Activated CD4-positive, alpha-beta T cell treated with anti-CD3 and anti-CD28 coated beads, Interleukin-2, amount 10 ng/mL, durations not matched to agents 7 days and 5 days (primary cell): ENCODE measurements at places on chromosomes 12 and 14. TPM values are rescaled to one million over a fixed set of nuclear protein-coding genes. Genes with fewer than 3 reads are reported as not detected.

STAC3 gene
- 5.1 TPM for total RNA-seq

KCNJ8 gene
- total RNA-seq, result not detected

TPPP2 gene
- total RNA-seq, result not detected

SRRM4 gene
- not detected for total RNA-seq

PLEKHA5 gene
- 5.1 TPM for total RNA-seq

CLEC4C gene
- not detected for total RNA-seq

ACVRL1 gene
- total RNA-seq, result not detected

KRT78 gene
- total RNA-seq, result not detected

AMDHD1 gene
- total RNA-seq, result 1.4 TPM

DNA sequence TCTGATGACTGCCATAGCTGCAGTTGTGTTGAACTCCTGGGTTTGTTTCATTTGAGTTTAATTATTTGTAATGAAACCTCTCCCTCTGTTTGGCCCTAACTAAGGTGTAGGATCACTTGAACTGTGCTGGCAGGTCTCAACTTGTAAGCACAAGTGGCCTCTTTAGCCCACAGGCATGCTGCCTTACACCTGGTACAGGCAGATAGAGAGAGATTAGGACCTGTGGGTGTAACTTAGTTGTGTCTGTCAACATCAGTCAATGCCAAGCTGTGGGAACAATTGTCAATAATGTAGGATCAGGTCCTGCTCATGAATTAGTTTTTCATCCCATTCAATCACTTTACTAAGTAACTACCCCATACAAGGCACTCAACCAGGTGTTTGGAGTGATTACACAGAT is 263.0 kb upstream of the G2E3 start:
- no peak for DNase-seq

DNA sequence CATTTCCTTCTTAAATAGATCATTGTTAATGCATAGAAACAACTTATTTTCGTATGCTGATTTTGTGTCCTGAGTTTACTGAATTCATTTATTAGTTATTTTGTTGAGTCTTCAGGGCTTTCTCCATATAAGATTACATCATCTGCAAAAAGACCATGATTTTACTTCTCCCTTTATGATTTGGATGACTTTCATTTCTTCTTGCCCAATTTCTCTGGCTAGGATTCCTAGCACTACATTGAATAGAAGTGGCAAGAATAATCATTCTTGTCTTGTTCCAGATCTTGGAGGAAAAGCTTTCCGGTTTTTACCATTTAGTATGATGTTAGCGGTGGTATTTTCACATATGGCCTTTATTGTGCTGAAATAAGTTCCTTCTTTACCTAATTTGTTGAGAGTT is 303.0 kb upstream of the RTL1 start:
- DNase-seq, result no peak

GRCh38 chr14:101504096-101504948 is 57.0 kb upstream of the DIO3 start:
- no peak for DNase-seq

DNA sequence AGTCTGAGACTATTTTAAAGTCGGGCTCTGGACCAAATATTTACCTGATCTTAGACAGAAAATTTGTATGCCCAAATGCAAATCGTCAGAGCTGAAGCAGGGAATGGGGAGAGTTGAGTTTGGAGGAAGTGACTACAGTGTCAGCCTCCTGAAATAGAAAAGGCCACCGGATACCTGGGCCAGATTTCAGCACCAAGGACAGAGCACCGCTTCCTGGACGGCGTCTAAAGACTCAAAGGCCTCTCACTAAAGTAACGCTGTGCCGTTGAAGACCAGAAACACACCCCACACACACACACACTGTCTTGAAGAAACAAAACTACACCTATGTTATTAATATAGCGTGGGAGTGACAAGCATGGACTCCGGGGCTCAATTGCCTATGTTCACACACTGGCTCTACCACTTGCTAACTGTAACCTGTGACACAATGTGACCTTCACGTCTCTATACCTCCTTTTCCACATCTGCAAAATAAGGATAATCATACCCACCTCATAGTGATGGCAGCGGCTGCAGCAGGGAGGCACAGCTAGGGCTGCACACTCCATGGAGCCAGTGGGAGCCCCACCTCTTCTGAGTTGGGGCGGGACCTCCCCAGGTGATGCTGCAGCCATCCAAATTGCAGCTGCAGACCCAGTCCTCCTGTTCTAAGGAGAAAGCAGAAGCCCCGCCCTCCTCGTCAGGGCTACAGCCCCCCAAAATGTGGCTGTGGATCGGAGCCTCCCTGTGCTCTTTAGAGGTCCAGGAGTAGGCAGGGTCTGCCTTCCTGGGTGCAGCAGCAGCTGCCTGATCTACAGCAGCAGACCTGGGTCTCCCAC is 35.6 kb downstream of the KRT76 start:
- peak; percentile 80 for DNase-seq

- no peak for DNase-seq
Observed at GRCh38 chr14:55909879-55910278, 208.3 kb upstream of the PELI2 start.

GRCh38 chr14:94059998-94060397 is 21.0 kb downstream of the DDX24 start:
- DNase-seq, result no peak

GRCh38 chr12:130715150-130715997 is 725 bp downstream of the RIMBP2 start:
- no peak for DNase-seq

DNA sequence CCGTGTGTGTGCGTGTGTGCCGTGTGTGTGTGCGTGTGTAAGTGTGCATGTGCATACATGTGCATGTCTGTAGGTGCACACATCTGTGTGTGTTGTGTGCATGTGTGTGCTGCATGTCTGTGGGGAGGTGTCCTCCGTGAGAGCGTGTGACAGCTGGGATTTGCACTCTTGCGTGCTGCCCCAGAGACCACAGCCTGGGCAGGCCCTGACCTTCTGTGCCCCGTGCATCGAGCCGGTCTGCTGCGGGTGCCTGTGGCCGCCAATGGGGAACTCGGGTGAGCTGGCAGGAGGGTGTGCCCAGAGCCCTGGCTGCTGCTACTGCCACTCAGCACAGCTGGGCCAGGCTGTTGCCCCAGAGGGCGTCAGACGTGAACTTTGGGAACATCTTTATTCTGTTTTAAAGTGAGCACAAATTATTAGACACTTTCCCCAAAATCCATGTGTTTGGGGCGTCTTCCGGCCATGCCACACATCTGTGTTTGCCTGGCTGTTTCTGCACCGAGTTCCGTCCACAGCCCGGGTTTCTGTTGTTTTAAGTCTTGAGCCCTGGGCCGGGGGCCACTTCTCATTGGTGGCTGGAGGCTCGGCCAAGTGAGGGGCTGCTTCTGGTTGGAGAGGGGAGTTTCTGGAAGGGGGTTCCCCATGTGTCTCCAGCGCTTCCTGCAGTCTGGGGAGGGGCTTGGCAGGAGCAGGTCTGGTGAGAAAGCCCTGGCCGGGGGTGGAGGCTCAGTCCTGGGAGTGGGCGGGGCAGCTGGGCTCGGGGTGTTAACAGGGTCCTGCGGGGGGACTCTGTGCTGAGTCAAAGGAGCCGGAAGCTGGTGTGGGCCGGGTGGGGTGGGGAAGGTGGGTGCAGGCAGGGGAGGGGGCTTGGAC is 7.6 kb downstream of the CEP170B start:
- DNase-seq, result no peak

DNA sequence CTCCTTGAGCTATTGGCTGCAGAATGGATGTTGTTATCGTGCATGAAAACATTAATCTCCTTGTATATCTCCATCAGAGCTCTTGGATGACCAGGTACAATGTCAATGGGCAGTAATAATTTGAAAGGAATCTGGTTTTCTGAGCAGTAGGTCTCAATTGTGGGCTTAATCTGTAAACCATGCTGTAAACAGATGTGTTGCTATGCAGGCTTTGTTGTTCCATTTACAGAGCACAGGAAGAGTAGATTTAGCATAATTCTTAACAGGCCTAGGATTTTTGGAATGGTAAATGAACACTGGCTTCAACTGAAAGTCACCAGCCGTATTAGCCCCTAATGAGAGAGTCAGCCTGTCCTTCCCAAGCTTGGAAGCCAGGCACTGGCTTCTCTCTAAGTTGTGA is 50.4 kb downstream of the ATG14 start:
- DNase-seq, result no peak

DNA sequence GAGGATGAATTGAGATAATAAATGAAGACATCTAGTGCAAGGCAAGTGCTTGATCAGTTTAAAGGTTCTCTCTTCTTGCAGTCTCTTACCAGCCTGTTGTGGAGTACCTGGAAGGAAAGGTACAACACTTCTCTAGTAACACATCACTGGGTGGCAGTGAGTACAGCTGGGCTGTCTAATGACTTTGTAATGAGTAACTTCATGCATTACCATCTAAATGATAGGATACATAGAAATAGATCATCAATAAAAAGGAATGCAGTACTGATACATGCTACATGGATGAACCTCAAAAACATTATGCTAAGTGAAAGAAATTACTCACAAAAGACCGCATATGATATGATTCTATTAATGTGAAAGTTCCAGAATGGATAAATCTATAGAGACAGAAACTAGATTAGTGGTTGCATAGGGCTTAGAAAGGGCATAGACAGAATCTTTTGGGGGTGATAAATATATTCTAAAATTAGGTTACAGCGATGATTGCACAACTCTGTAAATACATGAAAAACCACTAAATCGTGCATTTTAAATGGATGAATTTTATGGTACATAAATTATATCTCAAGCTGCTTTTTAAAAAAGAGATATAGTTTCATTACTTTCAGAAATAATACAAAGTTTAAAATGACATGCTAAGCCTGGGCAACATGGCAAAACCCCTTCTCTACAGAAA is 224.4 kb downstream of the CHST11 start:
- no peak for DNase-seq

- no peak for DNase-seq
Observed at GRCh38 chr14:23128969-23129758, 10.1 kb upstream of the CEBPE start.

- no peak for DNase-seq
Observed at GRCh38 chr14:30757082-30757481, 117.3 kb upstream of the COCH start.

DNA sequence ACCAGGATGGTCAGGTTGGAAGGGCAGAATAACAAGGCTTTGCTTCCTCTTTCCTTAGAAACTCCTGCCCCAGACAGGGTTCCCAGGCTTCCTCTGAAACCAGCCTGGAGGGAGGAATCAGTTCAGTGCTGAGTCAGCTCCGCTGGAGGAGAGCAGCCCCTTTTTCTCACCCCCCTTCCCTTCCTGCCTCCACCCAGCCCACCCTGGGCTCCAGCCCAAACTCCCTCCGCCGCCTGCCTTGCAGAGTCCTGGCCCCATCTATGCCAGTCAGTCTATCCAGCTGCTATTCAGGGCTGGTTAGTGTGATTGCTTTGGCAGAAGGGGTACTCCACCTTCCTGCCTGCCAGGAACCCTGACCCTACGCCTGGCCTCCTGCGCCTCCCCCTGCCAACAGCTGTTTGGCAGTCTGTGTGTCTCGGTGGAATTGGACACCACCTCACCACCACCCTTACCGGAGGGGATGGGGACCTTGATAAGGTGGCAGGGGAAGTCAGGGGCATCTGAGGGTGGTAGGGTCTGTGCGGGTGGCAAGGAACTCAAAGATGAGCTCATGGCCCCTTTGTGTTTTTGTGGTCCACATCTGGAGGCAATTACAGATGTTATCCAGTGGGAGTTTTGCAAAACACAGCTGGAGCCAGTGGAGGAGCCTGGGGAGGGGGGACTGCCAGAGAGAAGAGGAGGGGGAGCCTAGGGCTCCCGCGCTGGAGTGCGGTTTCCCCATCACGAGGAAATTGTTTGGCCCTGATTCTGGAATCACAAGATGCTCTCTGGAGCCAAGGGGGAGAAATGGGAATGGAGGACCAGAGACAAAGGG is 12.2 kb downstream of the MMP14 start:
- DNase-seq, result no peak

DNA sequence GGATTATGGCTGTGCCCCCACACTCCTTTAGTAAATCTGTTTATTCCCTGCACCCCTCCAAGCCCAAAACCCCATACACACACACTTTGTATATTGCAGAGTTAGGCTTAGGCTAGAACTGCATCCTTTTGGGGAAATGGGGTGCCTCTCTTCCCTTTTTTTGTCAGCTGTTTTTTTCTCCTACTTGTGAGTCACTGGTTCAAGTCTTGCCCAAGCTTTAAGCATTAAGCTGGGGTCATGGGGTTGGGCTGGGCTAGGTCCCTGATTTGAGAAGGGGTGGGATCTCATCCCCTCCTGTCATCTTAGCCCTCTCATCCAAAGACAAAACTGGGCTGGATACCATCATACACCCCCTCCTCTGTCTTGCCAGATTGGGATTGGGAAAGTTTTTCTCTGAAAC is 1.6 kb downstream of the LRP1 start:
- no peak for DNase-seq

GRCh38 chr12:115941362-115941761 is 336.1 kb downstream of the MED13L start:
- DNase-seq, result no peak

GRCh38 chr12:113333877-113334785 is 778 bp downstream of the SLC8B1 start:
- DNase-seq, result peak; percentile 13

DNA sequence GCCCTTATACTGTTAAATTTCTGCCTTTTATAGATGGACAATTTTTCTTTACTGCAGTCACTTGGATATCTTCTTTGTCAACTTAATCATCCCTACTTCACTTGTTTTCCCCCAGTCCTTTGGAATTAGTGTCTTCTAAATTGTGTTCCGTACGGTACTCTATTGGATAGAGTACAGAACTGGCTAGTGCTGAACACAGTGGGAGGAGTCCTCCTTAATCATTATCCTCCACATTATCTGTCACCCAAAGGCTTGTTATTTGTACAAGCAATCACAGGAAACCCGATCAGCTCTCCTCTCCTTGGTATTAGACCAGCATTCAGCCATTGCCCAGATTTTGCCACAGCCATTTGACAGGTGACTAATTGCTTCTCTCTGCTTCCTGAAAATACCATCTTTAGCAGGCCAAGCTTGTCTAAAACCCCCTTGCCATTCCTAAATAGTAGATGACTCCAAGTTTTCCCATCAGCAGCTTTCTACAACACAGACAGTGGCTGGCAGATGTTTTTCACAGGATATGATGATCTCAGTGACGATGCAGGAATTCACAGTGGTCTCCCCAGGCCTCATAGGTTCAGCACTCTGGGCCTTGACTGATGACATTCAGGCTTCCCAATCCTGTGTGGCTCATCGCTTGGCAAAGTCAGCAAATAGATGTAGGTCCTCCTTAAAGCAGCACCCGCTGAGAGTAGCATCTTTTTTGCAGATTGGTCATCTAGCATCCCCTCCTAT is 216.0 kb upstream of the RGS6 start:
- no peak for DNase-seq

- DNase-seq, result no peak
Observed at GRCh38 chr12:97752129-97752528, 289.5 kb downstream of the RMST start.

- no peak for DNase-seq
Observed at GRCh38 chr14:44041700-44042099, 465.4 kb downstream of the FSCB start.

- no peak for DNase-seq
Observed at GRCh38 chr12:31895449-31896150, 63.6 kb upstream of the RESF1 start.

DNA sequence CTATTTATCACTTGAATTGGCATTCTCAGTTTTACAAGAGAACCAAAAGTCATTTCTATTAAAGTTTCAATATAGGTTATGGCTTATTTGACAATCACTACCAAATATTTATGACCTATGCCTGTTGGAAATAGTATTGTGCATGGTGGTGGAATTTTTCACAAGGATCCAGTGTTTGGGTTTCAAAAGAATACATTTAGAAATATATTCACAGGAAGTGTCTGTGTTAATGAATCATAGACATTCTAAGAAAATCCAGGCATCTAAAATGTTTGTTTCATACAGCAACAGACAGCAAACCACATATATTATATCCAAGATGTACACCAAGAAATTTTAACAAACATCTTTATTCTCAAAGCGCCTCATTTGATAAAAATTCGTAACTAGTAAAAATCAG is 92.7 kb downstream of the MED13L start:
- DNase-seq, result no peak
